ENCODE measurements at places on chromosomes 7 and 10.

- DNase-seq = no peak
- H3K27ac ChIP-seq = peak overlapping the region; percentile 41
- H3K4me3 ChIP-seq = no peak overlapping the region
- H3K27me3 ChIP-seq = no peaks in the 10 kb centered on the region
- H3K36me3 ChIP-seq = no peaks in the 10 kb centered on the region
- peaks cover 54% of the 10 kb centered on the region for H3K4me1 ChIP-seq
Observed at GRCh38 chr7:17371671-17372524, 73.4 kb downstream of the AHR start.

GRCh38 chr10:124740369-124741280, 3.6 kb downstream of the FAM53B start:
- peak overlapping the region; percentile 9 for H3K4me3 ChIP-seq
- H3K36me3 ChIP-seq = no peaks in the 10 kb centered on the region
- peaks cover 80% of the 10 kb centered on the region for H3K4me1 ChIP-seq
- DNase-seq = no peak
- H3K27ac ChIP-seq = peak overlapping the region; percentile 95

DNA sequence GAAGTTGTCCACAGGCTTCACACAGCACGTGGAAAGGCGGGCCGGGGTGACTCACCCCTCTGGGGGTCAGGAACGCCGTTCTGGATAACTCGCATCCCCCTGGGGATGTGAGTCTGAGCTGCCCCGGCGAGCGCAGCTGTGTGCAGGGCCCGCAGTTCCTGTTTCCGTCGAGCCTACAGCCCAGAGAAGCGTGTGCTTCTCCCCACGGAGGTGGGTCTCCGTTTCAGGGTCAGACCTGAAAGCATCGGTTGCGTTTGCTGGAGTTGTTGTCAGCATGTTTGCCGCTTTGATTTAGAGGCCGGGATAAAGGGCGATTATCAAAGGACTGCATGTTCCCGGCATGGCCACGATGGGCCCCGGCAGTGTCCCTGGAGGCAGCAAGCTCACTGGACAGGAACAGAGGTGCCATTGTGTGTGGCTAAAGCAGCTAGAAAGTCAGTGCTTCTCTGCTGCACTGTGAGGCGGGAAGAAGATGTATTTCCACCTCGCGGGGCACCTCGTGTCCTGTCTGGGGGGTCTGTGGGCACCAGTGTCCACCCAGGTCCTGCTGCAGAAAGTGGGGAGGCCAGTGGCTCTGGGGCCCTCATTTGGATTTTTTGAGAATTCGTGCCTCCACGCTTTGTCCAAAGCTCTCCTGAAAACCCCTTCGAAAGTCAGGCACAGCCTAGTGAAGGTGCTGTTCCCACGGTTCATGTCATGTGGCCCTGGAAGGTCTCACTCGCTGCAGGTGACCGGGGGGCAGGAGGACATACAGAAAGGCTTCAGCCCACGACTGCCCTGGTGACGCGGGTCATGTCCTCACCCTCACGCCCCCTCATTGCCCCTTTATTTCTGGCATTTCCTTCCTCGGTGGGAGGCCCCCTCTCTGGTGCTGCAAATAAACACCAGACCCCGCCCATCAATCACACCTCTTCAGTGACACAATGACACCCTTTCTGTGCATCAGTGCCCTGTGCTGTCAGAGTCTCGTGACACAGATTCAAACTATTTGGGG, 27.4 kb upstream of the GDI2 start:
- no peaks in the 10 kb centered on the region for H3K4me1 ChIP-seq
- H3K27ac ChIP-seq = no peak overlapping the region
- no peaks in the 10 kb centered on the region for H3K36me3 ChIP-seq
- H3K4me3 ChIP-seq = peak overlapping the region; percentile 13

- H3K36me3 ChIP-seq = no peaks in the 10 kb centered on the region
- H3K4me1 ChIP-seq = no peaks in the 10 kb centered on the region
- no peak overlapping the region for H3K27ac ChIP-seq
- no peak for DNase-seq
- H3K4me3 ChIP-seq = no peak overlapping the region
- no peaks in the 10 kb centered on the region for H3K27me3 ChIP-seq
Observed at GRCh38 chr7:15626041-15626440, 60.4 kb downstream of the MEOX2 start.

DNA sequence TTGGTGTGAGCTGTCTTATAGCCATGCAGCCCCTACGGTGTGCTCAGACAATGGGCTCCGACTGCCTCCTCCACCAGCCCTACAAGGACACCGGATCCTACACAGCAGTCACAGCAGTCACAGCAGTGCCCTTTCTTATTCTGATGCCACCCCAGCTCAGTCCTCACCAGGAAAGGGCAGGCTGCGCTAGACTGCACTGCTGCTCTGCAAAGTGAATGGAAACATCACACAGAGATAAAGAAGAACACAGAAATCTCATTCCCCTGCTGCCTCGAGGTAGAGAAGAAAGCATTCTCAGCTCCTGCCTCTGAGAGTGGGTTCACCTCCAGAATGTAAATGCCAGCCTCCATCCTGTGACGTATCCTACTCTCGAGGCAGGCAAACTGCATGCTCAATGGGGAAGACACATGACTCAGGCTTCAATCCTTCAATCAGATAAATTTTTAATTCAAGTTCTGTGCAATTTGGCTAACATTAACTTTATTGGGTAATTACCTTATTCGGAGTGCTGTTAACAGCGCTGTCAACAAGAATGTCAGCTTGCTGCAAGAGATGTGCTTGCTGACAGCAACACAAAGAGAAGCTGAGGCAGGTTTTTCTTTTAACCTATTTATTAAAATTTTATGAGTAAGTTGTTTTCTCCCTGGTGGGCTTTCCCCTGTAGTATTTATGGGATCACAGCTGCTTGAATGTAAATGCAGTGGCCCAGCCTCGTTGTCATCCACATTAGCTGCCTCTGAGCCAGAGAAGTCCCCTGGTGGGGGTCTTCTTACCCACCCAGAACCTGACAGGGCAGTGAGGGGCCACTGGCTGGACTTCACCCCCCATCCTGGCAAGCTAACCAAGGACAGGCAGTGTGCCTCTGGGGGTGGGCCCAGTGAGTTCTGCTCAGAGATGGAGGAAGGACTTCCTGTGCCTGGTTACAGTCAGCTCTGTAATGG, 241.3 kb upstream of the KMT2E start:
- no peak for DNase-seq
- no peaks in the 10 kb centered on the region for H3K36me3 ChIP-seq
- no peaks in the 10 kb centered on the region for H3K4me1 ChIP-seq
- H3K27me3 ChIP-seq = no peaks in the 10 kb centered on the region
- no peak overlapping the region for H3K27ac ChIP-seq

Data from esophagus squamous epithelium (tissue), 5 donors.